ENCODE measurements at places on chromosomes 12 and 14. TPM values are rescaled to one million over a fixed set of nuclear protein-coding genes. Genes with fewer than 3 reads are reported as not detected.

KRT78 gene
- total RNA-seq = not detected

FAM186B gene
- not detected for total RNA-seq

CCT2 gene
- total RNA-seq = 271 TPM

TCL1B gene
- total RNA-seq = not detected

MTHFD1 gene
- total RNA-seq = 316 TPM

ZBTB25 gene
- total RNA-seq = 31.4 TPM

TPPP2 gene
- not detected for total RNA-seq

B3GNT4 gene
- 0.76 TPM for total RNA-seq

- DNase-seq = no peak
Observed at GRCh38 chr14:69101331-69101826, 51.5 kb downstream of the DCAF5 start.

DNA sequence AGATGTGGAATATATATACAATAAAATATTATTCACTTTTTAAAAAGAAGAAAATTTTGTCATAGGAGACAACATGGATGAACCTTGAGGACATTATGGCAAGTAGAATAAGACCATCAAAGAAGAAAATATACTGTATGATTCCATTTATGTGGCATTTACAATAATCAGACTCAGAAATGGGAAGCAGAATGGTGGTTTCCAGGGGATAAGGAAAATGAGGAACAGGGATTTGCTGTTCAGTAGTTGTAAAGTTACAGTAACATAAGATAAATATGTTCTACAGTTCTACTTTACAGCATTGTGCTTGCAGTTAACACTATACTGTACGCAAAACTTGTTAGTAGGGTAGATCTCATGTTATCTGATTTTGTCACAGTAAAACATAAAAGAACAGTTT, 1271.0 kb downstream of the LRFN5 start:
- no peak for DNase-seq

DNA sequence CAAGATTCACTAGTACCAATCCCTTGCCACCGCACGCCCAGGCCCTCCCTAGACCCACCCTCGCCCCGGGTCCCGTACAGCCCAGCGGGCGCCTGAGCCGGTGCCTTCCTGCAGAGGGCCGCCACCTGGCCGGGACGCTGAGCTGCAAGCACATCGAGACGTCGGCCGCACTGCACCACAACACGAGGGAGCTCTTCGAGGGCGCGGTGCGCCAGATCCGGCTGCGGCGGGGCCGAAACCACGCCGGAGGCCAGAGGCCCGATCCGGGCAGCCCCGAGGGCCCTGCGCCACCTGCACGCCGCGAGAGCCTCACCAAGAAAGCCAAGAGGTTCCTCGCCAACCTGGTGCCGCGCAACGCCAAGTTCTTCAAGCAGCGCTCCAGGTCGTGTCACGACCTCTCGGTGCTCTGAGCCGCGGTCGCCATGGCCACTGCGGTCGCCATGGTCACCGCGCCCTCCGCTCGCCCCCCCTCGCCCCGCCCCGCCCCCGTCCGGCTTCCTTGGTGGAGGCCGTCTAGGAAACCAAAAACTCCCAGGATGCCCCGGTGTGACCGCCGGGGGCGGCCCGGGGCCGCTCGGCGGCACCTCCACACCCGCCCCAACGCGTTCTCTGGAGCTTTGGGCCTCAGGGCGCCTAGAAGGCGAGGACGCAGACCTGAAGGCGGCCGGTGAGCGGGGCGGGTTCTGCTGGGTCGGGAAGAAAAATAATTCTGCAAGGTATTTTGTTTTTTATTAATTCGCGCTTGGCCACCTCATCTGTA, 3.7 kb downstream of the REM2 start:
- DNase-seq = peak; percentile 83

- no peak for DNase-seq
Observed at GRCh38 chr14:104558231-104559027, 21.1 kb upstream of the C14orf180 start.

GRCh38 chr14:102486513-102487203, 22.9 kb downstream of the ANKRD9 start:
- DNase-seq = no peak

GRCh38 chr14:36827861-36828260, 166.2 kb downstream of the PAX9 start:
- no peak for DNase-seq

- no peak for DNase-seq
Observed at GRCh38 chr12:124031058-124031457, 58.0 kb downstream of the ZNF664 start.

- DNase-seq = peak; percentile 89
Observed at GRCh38 chr14:90383731-90384542, 12.9 kb upstream of the CALM1 start.
